Vein endothelial cell (primary cell): ENCODE measurements at places on chromosomes 2 and 18. TPM values are rescaled to one million over a fixed set of nuclear protein-coding genes. Genes with fewer than 3 reads are reported as not detected.

The MEMO1 gene
- 48.7 and 50.1 TPM in 2 replicates for total RNA-seq

The HOXD13 gene
- not detected in 2 replicates for total RNA-seq

The GKN2 gene
- 0.38 and 0.65 TPM in 2 replicates for total RNA-seq

The LAMA1 gene
- total RNA-seq, result 0.19 and 0.33 TPM in 2 replicates

The PLGLB1 gene
- total RNA-seq, result 0.57 and 1.3 TPM in 2 replicates

The ANKRD30BL gene
- total RNA-seq, result not detected in 2 replicates

The NMUR1 gene
- total RNA-seq, result not detected in 2 replicates

The PKDCC gene
- total RNA-seq, result 1.5 and 3.9 TPM in 2 replicates
